ENCODE measurements at places on chromosomes 1 and 21. TPM values are rescaled to one million over a fixed set of nuclear protein-coding genes. Genes with fewer than 3 reads are reported as not detected.

Gene C1orf185
- not detected for total RNA-seq

Gene CAMK1G
- total RNA-seq: not detected

Gene TMEM200B
- total RNA-seq: 0.33 TPM

Gene TNNT2
- total RNA-seq: 1.3 TPM

Gene CFHR1
- not detected for total RNA-seq

Gene TRAF3IP3
- not detected for total RNA-seq

Gene DPYD
- 24.3 TPM for total RNA-seq

Gene RAB42
- total RNA-seq: 0.17 TPM

Gene FMO3
- total RNA-seq: not detected

Gene SPATA45
- total RNA-seq: not detected

Gene NAV1
- total RNA-seq: 24.3 TPM

Gene ADORA3
- total RNA-seq: not detected

Gene TRIM67
- not detected for total RNA-seq

Gene SH2D2A
- total RNA-seq: not detected

Gene NCAM2
- total RNA-seq: 0.17 TPM

Gene LBR
- total RNA-seq: 25.0 TPM

Gene TGFB2
- 120 TPM for total RNA-seq

Gene FBXO42
- total RNA-seq: 31.8 TPM

Gene FAAP20
- 13.5 TPM for total RNA-seq

Gene PLA2G2F
- total RNA-seq: not detected

Gene SLC45A3
- 3.2 TPM for total RNA-seq

Gene PM20D1
- not detected for total RNA-seq

Gene AGRN
- total RNA-seq: 326 TPM

Gene TNFRSF4
- not detected for total RNA-seq

All from mammary epithelial cell (primary cell).